WERI-Rb-1 (cell line): ENCODE measurements at places on chromosomes 6 and 20.

DNA sequence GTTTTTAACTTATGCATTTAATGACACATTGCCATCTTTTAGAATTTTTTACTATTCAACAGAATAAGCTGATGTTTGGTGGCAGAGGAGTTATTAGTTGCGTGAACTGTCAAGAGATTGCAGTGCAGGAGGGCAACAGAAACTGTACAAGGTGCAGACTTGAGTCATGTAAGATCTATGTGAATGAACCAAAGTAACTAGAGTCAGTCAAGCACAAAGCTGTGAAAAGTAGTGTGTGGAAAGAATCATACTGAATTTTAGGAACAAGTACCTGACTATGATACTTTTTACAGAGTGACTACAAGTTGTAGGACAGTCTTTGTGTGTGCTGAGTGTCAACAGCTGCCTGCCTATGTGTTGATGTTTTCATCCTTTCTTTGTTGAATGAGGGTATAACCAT lies 2.7 kb upstream of the C6orf163 start:
- no peak for DNase-seq

GRCh38 chr20:46773680-46774079 lies 64.2 kb downstream of the SLC2A10 start:
- DNase-seq, result no peak

GRCh38 chr6:7257521-7258230 lies 55.3 kb downstream of the SSR1 start:
- peak; percentile 7 for DNase-seq

GRCh38 chr6:167113935-167114910 lies 8.7 kb upstream of the CCR6 start:
- DNase-seq, result no peak

- DNase-seq, result no peak
These were observed 584.1 kb downstream of the TFAP2A start for GRCh38 chr6:9830808-9831207.
